ENCODE measurements at places on chromosomes 1 and 21.

DNA sequence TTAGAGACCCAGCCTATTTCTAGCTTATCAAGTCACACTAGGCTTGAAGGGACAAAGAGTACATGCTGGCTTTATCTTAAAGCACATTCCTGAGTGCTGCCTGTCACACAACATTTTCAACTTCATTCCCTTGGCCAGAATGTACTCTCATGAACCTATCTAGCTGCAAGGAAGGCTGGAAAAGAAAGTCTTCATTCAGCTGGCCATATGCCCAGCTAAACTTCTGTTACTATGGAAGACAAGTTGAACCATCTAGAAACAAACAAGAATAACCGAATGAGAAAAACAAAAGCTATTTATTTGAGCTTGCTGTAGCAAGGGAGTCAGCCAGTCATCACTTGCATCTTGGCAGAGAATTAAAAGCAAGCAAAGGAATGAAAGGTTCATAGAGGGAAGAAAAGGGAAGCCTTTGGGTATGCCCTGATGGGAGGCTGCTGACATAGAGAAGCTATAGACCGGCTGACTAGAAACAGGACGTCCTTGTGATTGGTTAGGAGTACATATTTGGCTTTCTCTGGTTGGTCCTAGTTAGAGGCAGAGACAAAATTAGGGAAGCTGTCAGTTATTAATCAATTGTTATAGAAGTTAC, 108.4 kb downstream of the NEK7 start:
- DNase-seq = peak; percentile 95

DNA sequence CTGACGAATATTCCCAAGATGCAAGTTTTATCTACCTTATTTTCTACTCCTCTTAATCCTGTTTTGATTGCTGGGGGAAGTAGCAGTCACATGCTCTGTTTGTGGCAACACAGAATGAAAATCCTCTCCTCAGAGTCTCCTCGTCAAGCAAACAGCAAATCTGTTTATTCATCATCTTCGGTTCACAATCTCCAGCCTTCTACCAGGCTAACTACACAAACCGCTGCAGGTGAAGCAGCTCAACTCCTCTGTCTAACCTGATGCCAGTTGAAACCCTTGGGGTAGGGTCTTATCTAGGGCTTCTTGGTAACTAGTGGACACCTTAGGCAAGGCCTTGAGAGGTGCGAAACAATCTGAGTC, 91.0 kb downstream of the SIPA1L2 start:
- DNase-seq = no peak

DNA sequence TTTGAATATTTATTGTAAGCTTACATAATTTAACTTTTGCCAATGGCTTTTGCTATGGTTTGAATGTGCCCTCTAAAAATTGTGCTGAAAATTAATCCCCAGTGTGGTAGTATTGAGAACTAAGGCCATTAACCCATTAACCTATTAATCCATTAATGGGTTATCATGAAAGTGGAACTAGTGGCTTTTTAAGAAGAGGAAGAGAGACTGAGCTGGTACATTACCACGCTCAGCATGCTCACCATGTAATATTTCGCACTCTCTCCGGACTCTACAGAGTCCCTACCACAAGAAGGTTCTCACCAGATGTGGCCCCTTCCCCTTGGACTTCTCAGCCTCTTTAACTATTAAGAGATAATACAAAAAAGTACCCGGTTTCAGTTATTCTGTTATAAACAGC, 164.4 kb upstream of the ZRANB2 start:
- DNase-seq = no peak

- DNase-seq = no peak
Observed at GRCh38 chr21:35206141-35207125, 157.3 kb upstream of the RUNX1 start.

GRCh38 chr1:115062542-115063004, 26.7 kb downstream of the TSPAN2 start:
- DNase-seq = peak; percentile 69

- DNase-seq = no peak
Observed at GRCh38 chr1:180892272-180892671, 20.4 kb upstream of the KIAA1614 start.

DNA sequence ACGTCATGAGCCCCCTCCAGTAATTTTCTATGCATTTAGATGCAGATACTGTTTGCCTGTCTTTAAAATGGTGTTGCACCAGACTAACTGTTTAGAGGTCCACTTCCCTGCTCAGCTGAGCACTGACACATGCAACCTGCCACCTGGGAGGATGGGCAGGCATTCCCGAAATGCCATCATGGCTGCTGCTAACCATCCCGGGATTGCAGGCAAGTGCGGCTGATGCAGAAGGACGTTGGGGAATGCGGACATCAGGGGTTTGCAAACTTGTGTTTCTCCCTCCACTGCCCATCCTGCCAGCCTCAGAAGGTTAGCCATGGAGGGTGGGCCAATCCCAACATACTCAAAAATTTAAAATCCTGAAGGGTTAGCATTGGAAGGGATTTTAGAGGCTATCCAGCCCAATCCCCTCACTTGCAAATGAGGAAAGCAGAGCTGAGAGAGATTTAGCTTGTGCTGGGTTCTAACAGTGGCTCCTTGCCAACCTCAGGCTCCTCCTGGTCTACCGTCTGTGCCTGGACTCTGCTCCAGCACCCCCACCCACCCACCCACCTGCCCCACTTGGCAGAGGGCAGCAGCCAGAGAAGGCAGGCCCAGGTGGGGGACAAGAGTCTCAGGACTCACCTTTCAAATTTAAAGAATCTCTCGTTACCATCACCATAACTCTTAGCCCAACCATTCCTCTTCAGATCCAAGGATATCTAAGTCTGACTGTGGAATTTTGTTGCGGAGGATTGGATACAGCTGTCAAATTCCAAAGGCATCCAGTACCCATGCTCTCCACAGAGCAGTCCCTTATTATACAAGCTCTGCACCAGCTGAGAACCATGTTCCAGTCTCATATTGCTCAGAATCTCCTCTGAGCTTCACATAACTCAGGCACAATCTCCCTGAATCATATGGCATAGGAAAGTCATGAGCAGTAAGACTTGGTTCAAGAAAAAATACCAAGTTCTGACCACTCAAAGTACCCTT, 34.2 kb downstream of the HIVEP3 start:
- no peak for DNase-seq

DNA sequence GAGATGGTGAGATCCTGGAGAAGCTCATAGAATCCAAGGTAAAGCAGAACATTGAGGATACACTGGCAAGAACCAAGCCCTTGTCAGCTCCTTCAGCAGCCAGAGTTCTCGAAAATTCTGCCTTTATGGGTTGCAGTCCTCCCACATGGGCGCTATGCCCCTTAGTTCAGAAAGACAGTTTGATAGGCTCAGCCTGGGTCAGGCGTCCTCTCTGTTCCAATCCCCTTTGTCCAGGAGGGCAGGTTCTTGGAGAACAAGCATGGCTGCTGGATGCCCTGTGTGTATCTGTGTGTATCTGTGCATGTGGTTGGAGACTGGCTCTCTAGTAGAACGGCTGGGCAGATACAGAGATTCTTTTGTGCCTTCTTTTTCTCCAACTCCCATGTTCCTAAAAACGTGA, 8.0 kb upstream of the NBL1 start:
- no peak for DNase-seq

- no peak for DNase-seq
Observed at GRCh38 chr1:13832536-13832935, 132.5 kb downstream of the PRDM2 start.

GRCh38 chr1:97796711-97797110, 124.1 kb downstream of the DPYD start:
- no peak for DNase-seq

- DNase-seq = no peak
Observed at GRCh38 chr1:226497276-226497833, 51.2 kb upstream of the STUM start.

- DNase-seq = no peak
Observed at GRCh38 chr1:22472596-22472995, 20.9 kb downstream of the ZBTB40 start.

- DNase-seq = no peak
Observed at GRCh38 chr1:174654560-174654959, 206.8 kb downstream of the GPR52 start.

- no peak for DNase-seq
Observed at GRCh38 chr1:26932531-26932930, 11.0 kb downstream of the NUDC start.

- no peak for DNase-seq
Observed at GRCh38 chr1:57164584-57164983, 198.8 kb upstream of the C8B start.

- peak; percentile 82 for DNase-seq
Observed at GRCh38 chr1:185388346-185388745, 71.3 kb upstream of the IVNS1ABP start.

DNA sequence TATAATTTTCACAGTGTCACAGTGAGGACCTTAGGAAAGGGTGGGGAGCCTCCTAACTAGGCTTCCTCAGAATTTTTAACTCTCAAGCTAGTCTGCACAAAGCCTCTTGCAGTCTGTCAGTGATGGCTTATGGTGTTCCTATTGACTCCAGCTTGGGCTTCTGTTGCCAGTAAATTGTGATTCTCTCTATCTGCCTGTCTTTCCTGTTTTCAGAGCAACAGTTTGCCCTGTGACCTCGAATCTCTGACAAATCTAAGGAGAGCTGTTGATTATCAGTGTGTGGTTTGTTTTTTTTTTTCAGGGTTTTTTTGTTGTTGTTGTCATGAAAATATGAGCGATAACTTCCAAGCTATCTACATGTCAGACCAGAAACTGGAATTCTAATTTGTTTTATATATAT, 423.2 kb upstream of the B3GALT2 start:
- no peak for DNase-seq

GRCh38 chr1:162388615-162389014, 7.1 kb downstream of the C1orf226 start:
- DNase-seq = no peak

GRCh38 chr1:167602840-167603239, 27.2 kb upstream of the RCSD1 start:
- no peak for DNase-seq

DNA sequence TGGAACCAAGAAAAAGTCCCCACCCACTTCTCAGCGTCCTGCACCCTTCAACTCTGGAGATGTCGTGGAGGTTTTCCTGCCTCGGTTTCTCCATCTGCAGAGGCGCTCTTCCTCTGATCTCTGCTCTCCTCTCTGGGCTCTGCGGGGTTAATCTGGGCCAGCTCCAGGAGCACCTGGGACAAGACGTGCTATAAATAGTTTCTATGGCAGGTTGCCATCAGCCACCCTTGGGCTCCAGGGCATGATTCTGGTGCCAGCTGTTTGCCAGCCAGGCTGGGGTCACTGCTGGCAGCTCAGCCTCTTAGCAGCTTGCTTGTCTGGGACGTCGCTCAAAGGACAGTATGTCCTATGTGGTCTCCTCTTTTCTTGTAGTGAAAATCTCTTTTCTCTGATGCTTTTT, 137.1 kb downstream of the ACTL8 start:
- no peak for DNase-seq

DNA sequence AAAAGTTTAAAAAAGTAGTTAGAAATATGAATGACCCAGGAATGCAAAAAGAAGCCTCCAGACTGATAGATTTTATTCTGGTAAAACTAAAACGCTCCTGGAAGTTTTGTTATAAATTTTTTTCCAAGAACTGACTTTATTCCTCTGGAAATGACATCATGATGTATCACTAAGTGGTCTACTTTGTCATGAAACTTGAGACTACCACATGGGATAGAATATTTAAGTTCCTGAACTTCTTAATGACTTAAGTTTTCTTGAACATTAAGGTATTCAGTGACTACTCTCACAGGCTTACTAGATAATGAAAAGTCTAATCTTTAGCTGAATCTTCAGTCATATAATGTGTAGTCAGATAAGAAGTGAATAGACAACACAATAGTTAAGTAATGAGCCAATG, 842.2 kb downstream of the USP25 start:
- DNase-seq = no peak

- peak; percentile 63 for DNase-seq
Observed at GRCh38 chr1:187051618-187052232, 223.0 kb downstream of the PLA2G4A start.

GRCh38 chr1:200464784-200465400, 55.1 kb upstream of the ZNF281 start:
- no peak for DNase-seq

- DNase-seq = no peak
Observed at GRCh38 chr1:37438869-37439343, 35.5 kb upstream of the ZC3H12A start.

- DNase-seq = no peak
Observed at GRCh38 chr21:32949701-32950100, 76.0 kb upstream of the OLIG2 start.

GRCh38 chr1:43329995-43330751, 7.4 kb upstream of the MPL start:
- DNase-seq = peak; percentile 91

GRCh38 chr1:226603022-226603857, 54.7 kb downstream of the STUM start:
- no peak for DNase-seq

DNA sequence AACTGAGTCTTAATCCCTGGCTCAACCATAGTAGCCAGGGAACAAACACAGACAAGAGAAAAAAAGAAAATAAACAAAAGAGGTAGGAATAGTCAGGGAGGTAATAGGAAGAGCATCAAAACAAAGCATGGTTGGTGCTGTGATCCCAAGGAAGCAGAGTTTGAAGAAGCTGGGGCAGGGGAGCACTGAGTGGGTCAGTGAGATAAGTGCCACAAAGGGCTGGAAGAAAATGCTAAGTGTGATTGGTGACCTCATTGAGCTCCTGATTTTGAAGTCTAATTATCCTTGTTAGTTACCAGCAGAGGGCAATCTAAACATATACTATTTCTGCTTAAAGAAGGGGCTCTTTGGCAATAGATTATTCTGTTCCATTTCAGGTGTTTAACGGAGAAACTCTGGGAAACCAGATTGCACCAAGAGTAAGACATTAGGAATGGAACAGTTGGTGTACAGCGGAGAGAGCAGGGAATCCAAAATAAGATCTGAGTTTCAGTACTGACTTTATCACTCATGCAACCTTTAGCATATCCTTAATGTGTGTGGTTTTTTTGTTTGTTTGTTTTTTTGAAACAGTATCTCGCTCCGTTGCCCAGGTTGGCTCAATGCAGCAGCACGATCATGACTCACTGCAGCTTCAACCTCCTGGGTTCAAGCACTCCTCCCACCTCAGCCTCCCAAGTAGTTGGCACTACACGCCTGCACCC, 30.7 kb upstream of the KIAA1614 start:
- DNase-seq = peak; percentile 75

DNA sequence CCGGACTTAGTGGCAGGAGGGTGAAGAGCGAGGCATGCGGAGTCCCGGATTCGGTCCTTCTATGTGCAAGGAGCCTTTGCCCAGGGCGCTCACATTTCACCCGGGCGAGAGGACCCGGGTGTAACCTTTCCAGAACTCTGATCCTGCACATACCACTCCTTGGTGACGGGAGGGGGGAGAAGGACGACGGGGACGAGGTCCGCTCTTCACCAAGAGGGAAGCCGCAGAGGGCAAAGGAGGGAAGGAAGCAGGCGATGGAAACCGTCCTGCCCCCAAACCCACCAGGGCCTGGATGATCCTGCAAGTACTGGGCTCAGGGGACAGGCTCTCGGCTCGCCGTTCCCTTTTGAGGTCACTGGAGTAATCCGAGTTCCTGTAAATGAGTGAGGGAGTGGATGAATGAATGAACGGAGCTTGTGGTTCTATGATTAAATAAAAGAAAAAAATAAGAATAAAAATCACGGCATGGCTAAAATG, 993 bp downstream of the SYPL2 start:
- DNase-seq = no peak

GRCh38 chr1:28156821-28157220, 19.7 kb downstream of the PTAFR start:
- DNase-seq = no peak

- DNase-seq = no peak
Observed at GRCh38 chr21:43639470-43640353, 19.6 kb downstream of the HSF2BP start.

- DNase-seq = no peak
Observed at GRCh38 chr1:74463333-74463988, 49.0 kb downstream of the LRRC53 start.
